ENCODE measurements at places on chromosomes 1 and 21.
A peak's percentile ranks its signal among the peaks of the same experiment; 100 is the strongest.

- peak; percentile 34 for DNase-seq
These were observed 317 bp downstream of the SPAG17 start for GRCh38 chr1:118184739-118185083.

DNA sequence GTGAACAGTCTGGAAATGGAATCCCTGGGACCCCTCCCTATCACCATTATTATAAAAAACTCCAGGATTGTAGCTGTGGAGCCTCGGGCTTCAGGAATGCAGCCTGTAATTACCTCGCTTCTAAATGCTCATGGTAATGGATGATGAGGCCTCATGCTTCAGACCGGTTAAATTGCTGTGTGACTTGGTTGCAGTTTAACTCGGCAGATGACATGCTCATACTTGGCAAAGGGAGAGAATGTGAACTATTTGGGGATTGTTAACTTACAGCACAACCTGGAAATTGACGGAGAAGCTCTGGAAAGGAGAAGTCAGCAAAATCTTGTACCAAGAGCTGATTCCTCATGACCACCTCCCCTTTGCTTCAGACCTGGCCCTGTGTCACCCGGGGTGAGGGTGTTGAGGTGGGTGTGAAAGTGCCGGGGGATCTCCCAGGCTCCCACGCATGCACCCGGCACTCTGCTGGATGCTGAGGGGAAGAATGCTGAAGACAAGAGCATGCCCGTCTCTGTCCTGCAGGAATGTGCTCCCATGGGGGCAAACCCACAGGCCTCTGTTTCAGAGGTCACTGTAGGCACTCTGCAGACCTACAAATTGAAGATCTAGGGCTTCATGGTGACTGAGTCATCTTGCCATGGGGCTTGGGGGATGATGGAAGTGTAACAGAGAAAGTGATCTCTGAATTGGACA, 364.8 kb downstream of the RPS6KC1 start:
- no peak for DNase-seq

- DNase-seq = peak; percentile 18
These were observed 139.1 kb downstream of the KAZN start for GRCh38 chr1:14737561-14738094.

GRCh38 chr1:181538836-181539235, 55.5 kb downstream of the CACNA1E start:
- no peak for DNase-seq

- DNase-seq = no peak
These were observed 15.3 kb upstream of the TNFSF4 start for GRCh38 chr1:173222149-173223030.

DNA sequence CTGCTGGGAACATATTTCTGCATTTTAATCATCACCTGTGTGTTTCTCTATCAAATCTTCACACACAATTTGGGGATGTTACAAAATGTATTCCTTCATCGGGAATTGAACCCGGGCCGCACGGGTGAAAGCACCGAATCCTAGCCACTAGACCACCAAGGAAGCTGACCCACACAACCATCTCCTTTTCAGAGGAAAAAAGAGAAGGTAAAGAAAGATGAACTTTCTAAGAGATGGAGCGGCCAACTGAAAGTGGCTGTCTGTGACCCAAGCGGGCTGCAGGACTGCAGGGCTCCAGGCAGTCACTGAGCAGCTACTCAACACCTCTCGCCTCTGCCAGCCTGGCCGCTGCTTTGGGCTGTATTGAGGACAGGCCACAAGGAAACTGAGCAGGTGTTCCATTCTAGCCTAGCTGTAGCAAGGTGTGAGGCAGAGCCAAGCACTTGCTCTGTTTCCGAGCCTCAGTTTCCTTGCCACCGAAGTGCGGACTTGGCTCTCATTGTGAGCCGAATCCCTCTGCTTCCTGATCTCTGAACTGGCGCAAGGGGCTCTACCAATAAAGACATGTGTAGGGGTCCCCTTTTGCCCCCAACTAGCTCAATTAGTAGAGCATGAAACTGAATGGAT, 156.9 kb upstream of the NBPF11 start:
- no peak for DNase-seq

DNA sequence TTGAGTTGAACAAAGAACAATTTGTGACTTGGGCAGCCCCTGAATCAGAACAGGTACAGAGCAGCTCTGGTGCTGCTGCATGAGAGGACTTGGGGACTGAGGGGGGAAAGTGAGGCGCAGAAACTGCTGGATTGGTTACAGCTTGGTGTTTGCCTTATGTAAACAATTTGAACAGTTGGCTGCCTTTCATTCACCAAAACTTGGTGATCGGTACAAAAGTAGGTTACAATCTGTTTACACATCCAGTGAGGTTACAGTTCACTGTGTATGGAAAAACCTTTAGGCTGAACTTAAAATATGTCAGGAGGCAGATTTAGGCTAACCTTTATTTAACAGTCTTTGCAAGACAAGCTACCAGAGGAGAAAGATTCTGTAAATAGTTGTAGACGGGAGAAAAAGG, 28.6 kb upstream of the MTR start:
- no peak for DNase-seq

DNA sequence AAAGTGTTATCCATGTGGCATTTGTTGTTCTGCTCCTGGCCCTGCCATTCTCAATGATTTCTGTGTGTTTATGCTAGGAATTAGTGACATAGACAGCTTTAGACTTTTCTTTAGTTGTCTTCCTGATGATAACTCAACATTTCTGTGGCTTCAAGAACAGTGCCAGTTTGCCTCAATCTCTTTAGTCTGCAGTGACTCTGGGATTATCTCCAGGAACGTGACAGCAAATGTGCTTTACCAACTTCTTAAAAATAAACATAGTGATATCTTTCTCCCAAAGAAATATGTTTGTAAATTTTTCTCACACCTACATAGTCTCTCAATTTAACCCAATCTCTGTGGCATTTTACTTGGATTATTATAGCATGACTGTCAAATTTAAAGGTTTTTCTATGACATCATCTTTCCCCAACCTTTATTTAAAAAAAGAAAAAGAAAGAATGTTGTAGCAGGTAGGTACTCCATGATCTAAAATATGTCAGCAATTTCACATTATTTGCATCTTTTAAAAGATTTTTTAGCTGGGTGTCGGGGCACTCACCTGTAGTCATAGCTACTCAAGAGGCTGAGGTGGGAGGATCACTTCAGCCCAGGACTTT, 24.6 kb downstream of the RNASEL start:
- DNase-seq = no peak

DNA sequence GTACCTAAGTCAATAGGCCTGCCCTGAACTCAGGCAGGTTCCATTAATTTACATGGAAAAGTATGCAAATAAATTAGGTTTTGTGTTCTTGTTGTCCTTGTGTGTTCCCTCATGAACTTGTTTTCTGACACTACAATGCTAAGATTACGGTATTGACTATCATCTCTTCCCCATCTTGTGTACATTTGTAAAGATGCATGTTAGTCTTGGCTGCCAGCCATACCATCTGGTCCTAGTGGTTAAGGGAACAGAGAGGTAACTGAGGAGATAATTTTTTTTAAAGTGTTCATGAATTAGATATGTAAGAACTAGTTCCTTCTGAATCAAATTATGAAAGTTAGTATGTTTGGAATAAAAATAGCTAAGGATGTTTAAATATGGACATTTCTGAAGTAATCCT, 167.6 kb upstream of the ADAMTS5 start:
- no peak for DNase-seq

- peak; percentile 83 for DNase-seq
These were observed 9.5 kb upstream of the PADI3 start for GRCh38 chr1:17239420-17239819.

DNA sequence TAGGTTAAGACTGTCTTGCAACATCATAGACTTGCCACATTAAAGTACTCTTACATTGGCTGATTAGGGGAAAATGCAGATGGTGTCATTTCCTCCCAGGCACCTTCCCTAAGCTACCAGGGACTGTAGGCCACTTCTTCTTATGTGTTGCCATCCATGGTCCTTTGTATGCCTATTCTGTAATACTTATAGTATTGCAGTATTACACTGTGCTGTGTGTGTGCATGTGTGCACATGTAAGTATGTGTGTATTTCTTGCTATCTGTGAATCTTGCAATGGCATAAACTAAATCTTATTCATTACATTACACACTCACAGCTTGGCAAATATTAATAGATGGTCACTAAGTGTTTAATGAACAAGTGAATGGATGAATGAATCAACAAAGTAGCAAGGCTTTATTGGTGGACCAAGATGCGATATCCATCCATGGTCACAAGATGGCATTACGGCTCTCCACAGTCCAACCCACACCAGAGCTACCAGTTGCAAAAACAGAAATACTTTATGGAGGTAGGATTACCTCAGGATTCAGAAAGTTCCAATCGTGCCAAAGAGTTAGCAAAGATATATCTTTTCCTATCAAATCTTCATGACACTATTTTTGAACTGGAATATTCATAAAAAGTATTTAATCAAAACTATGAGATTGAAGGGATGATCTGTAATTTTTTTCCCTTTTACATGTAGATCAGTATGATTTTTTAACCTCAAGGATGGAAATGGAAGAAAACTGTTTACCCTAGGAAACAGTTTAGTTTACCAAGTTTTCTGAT, 160.2 kb downstream of the DENND1B start:
- peak; percentile 45 for DNase-seq

DNA sequence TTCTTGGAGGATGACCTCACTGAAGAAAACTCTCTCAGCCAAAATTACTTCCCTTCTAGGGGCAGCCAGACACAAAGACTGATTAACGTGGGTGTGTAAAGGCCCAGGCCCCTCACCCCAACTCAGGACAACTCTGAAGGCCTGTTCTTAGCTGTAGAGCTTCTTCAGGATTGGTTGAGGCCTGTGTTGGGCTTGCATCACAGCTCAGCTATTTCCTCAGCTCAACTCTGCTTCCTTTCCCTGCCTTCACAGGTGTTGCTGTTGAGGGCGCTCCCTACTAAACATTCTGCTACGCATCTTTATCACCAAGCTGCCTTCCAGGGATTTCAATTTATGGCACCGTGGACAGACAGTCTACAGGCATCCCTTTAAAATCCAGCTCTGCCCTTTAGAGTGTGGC, 36.8 kb downstream of the MAB21L3 start:
- DNase-seq = no peak

DNA sequence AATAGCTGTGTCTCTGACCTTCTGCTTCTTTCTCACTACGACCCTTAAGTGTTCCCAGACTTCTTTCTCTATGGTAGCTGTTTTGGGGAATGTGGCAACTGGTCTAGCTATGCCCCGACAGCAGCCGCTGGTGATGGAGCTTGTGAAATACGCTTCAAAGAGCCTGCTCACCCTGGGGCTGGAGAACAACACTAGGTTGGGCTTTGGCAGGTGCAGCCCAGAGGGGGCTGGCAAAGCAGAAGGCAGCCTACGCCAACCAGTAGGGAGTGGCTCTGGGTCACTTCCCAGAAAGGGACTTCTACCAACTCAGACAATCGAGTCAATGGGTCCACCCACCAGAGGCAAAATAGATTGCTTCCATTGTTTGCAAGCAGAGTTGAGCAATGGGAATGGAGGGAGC, 262.8 kb downstream of the LMO4 start:
- no peak for DNase-seq

DNA sequence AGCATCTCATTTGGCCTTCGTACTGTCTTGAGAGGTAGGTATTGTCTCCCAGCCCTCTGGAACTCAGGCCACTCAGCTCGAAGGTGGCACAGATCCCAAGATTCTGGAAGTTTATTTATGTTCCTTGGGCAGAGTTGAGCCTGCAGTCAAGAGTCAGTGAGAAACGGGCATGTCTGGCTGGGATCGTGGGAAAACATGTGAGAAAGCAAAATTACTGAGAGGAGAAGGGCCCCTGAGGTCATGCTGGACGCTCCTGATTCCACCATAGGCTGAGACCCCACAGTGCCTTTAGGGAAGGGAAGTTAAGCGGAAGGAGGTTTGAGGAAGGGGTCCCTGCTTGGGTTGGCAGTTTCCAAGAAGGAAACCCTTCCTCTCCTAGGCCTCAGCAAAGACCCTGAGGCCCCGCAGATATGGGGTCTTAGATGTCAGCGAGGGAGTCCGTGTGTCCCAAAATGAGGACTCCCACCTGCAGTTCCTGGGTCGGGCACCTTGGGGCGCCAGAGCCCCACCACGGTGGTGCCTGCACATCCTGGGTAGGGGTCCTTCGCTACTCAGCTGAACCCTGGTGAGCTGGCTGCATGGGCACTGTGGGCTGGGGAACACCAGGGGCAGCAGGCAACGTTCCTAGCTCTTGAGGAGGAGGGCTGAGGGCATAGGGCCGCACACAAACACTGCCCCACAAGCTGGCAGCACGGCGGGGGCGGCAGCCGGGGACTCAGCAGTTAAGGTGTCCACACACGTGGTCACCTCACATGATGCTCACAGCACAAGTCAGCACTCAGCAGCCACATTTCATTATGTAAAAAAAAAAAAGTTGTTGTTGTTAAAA, 12.3 kb upstream of the SEMA4A start:
- DNase-seq = no peak

DNA sequence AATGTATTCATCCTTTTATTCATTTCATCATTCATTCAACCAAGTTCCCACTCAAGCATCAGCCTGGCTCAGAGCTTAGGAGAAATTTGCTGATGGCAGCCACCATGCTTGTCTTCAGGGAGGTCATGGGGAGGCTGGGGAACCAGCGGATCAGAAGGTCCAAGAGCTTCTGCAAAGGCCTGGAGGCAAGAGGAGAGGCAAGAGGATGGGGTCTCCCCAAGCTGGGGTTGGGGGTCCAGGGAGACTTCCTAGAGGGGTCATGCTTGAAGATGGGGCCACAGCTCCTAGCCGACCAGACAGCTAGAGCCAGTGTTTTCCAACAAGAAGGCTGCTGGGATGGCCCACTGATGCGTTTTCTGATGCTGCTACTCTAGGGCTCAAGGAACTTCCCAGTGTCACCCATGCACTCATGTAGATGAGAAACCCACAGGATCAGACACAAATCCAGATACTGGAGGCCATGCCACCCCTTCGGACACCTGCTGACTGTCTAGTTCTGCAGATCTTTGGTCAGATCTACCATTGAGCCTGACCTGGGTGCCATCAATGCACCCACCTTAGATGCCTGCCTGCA, 315.2 kb downstream of the AJAP1 start:
- no peak for DNase-seq

Measured in NCI-H1105 treated with DMSO at 0.1 percent for 48 hours (cell line).